ENCODE measurements at places on chromosomes 3 and 15.

DNA sequence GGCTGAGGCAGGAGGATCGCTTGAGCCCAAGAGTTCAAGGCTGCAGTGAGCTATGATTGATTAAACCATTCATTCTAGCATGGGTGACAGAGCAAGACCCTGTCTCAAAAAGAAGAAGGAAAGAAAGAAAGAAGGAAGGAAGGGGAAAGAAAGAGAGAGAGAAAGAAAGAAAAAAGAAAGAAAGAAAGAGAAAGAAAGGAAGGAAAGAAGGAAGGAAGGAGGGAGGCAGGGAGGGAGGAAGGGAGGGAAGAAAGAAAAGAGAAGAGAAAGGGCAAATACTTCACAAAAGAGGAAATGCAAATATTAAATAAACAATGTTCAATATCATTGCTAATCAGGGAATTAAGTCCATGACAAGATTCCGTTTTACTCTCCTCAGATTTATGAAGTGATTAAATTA is 4.0 kb upstream of the KIF7 start:
- no peak for DNase-seq

DNA sequence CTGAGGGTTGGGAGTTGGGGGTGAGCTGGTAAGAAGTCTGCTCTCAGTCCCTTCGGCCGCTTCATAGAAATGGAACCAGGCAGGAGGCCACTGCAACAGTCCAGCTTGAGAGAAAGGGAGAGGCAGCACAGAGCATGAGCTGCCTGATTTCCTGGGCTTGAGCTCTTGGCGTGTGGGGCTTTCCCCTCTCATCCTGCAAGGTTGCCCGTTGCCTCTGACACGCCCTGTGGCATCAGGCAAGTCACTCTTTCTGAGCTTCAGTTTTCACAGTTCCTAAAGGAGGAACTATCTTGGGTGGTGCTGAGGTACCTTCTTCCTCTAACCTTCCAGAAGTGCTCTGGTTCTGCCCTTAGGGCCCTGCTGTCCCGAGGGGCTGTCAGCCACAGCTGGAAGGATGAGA is 4.9 kb downstream of the MESP2 start:
- DNase-seq, result no peak

GRCh38 chr3:113039546-113039945 is 48.8 kb downstream of the GTPBP8 start:
- no peak for DNase-seq

DNA sequence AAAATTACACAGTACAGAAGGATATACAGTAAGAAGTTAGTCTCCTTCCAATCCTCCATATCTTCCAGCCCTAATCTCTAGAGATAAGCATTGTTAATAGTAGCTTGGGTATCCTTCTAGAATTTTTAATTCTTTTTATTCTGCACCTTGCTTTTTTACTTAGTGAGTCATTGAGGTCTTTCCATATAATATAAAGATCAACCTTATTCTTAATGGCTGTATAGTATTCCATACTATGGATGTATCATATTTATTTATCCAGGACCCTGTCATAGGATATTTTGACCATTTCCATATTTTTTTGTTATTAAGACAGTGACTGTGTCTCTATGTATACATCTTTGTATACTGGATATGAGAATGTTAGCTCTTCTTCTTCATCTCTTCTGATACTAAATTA is 36.3 kb upstream of the SKOR1 start:
- no peak for DNase-seq

DNA sequence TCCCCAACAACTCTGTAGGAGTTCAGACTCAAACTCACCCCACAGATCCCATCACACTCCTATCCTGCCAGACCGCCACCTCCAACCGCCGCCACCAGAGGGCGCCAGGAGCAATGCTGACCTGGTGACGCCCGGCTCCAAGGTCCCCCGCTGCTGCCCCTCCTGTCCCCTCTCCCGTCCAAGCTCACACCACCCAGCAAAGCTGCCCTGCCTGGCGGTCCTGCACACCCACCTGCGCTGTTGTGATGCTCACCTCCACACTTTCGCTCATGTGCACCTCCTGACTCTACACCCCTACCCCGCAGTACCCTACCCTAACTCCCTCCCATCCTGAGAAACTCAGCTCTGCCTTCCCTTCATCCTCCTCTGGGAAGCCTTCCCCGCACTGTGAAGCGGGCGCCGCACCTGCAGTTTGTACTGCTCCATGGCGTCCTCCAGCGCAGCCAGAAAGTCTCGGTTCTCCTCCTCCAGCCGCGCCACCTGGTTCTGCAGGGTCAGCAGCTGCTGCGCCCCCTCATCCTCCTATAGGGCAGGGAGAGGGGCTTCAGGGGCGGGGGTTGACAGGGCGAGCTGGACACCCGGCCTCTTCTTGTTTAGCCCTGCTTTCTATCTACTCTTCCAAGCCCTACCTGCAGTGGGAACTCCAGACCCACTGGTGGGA is 7.9 kb downstream of the KIF7 start:
- DNase-seq, result peak; percentile 52

- DNase-seq, result no peak
These were observed 1.2 kb downstream of the GP5 start for GRCh38 chr3:194397757-194398312.

GRCh38 chr3:48064292-48064829 is 48.1 kb upstream of the MAP4 start:
- peak; percentile 54 for DNase-seq

DNA sequence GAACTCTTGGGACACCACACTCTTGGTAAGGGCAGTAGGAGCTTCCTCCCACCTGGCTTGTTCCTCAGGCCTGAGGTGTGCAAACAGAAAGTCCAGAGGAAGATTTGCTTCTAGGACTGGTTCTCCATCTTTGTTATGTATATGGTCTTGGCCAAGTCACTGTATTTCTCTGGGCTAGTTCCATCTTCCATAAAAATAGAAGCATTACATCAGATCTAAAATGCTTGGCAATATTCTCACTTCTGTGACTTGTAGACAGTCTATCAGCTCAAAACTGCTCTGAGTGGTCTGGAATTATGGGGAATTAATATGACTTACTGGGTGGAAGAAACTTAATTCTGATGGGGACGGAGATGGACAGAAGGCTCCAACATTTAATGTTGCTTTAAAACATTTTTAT is 55.2 kb downstream of the TMEM108 start:
- no peak for DNase-seq

DNA sequence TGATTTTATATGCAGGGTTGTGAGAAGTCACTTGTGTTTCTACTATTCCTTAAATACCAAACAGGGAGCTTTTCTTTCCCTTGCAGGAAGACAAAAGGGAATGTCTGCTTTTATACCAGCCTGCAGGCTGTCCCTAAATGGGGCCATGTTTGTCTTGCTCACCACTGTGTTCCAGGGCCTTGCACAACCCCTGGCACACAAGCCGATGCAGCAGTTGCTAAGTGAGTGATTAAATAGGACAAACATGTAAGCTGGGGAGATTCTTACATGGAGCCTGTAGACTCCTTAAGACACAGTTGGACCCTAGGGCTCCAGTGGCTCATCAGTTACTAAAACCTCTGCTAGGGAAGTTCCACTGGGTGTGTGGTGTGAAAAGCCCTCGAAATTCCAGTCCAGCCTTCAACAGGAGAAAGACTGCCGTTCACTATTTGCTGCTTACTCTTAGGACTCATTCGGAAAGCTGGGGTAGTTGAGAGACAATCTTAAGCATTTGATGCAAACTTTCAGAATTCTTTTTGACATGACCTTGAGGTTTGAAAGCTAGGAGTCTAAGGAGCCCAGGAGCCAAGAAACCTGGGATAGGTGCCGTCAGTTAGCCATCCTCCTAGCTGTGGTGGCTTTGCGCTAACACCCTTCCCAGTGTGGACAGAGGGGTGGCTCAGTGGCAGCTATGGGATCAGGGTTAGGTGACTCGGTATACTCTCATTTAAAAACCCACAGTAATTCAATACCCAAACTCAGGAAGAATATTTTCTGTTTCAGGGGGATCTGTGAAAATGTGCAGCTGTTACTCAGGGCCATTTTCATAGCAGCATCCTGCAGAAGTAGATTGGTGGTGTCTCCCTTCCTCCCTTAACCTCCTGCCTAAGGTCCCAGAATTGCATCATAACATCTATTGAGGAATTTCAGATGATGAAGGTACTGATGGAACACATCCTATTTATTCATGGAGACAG is 39.1 kb downstream of the SYNM start:
- no peak for DNase-seq

- DNase-seq, result no peak
These were observed 15.3 kb upstream of the RAMAC start for GRCh38 chr15:82970696-82971095.

GRCh38 chr15:53917109-53917508 is 61.1 kb upstream of the UNC13C start:
- no peak for DNase-seq

DNA sequence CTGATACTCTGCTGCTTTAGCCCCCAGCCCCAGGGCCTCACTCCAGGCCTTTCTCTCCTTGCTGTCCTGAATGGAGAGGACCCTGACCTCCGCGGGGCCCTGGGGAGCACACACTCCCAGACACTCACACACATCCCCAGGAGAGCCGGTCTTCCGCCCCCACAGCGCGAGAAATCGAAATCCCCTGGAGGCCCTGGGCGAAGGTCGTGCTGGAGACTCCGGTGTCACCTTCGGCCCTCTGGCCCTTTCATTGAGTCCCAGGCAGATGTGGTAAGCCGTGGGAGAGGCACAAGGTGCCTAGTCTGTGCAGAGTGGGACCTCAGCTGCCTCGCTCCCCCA is 848 bp upstream of the GOLGA8B start:
- DNase-seq, result no peak

GRCh38 chr15:92020207-92020606 is 166.7 kb downstream of the SLCO3A1 start:
- no peak for DNase-seq

DNA sequence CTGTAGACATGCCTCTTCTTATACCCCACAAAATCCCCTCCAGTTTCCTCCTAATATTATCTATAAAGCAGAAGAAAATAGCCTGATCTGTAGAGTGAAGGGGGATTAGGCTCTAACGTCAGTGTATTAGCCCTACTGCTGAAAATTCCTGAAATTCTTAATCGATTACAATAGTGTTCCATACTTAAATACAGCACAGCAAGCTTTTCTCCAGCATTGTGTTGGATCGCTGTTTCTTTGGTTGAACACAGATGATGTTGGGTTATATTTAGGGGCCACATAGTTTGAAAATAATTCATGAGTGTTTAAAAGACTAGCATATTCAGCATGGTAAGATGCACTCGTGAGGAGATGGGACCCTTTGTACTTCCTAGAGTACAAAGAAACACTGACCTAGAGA is 52.5 kb downstream of the PIAS1 start:
- DNase-seq, result peak; percentile 67

DNA sequence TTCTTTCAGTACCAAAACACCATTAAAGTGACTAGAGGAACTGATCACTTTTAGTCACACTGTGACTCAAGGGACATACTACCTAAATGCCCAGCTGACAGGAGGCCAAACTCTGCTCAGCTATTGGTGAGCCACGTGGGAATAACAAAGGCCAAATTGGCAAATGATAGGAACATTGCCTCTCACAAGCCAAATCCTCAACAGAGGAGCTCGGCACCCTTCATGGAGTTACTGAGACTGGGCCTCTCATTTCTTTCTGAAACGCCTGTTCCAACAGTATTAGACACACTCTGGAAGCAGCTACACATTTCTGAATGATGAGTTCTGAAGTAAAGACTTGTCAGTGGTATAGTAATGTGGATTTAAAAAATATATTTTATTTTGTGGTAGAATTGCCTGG is 166.0 kb upstream of the COL8A1 start:
- peak; percentile 24 for DNase-seq

- no peak for DNase-seq
These were observed 393.0 kb downstream of the IGSF11 start for GRCh38 chr3:118641608-118642007.

DNA sequence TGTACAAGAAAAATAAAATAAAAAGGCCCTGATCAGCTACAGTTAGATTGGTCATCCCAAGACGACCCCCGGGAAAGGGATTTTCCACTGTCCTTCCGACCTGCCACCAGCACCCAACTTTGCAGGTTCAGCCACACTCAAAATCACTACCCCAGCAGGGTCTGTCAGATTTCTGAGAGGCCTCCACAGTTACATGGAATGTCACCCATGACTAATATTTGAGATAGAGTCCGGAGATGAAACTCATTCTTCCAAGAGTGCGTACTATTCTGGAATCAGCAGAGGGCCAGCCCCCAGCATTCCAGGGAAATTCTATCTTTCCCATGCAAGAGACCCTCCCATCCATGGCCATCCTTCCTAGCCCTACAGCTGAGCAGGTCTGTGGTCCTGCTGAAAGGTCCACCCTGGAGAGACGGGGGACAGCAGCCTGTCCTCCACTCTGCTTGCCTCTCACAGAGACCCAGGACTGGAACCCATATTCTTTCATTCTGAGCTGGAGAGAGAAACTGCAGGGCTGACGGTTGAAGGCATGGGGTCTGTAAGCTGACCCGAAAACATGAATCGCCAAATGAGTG is 5.8 kb downstream of the LIPC start:
- no peak for DNase-seq

GRCh38 chr3:51297333-51297732 is 87.8 kb upstream of the MANF start:
- DNase-seq, result no peak

GRCh38 chr3:52046186-52046901 is 10.0 kb downstream of the DUSP7 start:
- peak; percentile 99 for DNase-seq

GRCh38 chr3:24302396-24302795 is 192.3 kb downstream of the THRB start:
- no peak for DNase-seq

DNA sequence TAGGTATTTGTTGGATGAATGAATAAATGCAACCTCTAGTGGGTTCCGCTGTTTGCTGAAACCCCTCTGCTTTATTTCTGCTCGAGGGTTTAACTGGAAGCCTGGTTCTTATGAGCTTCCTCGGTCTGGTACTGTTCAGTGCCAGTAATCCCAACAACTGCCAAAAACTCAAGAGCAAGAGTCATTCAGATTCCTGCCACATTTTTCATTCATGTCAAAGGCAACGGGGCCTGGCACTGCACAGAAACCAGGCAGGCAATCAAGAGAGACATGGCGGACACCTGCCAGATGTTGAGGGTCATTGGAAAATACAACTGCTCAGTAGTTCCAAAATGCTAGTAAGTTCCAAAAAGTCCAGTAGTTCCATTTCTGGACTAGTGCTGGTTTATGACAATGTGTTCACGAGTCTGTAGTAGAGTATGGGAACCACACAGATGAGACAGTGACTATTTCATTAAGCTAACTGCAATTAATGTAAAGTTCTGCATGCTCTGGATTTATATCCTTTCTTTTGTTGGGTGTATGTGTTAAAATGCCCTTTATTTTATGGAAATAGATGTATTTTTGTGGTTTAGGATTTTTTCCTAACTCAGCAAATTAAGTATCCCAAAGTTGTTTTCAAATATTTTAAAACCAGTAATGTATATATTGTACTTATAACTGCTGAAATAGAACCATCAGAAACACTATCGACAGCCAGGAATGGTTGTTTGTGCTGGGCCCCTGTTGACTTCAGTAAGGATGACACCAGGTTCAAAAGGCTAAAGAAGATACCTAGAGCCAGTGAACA is 22.7 kb upstream of the TMEM41A start:
- DNase-seq, result no peak
